Psoas muscle (tissue), 8 donors: ENCODE measurements at places on chromosomes 12 and 14. TPM values are rescaled to one million over a fixed set of nuclear protein-coding genes. Genes with fewer than 3 reads are reported as not detected.

GRCh38 chr12:15527201-15528080, 205.1 kb downstream of the PTPRO start:
- peak; percentile 28 for DNase-seq
- H3K27me3 ChIP-seq: no peaks in the 10 kb centered on the region
- H3K4me1 ChIP-seq: no peaks in the 10 kb centered on the region
- H3K36me3 ChIP-seq: no peaks in the 10 kb centered on the region
- no peak overlapping the region for H3K4me3 ChIP-seq

DNA sequence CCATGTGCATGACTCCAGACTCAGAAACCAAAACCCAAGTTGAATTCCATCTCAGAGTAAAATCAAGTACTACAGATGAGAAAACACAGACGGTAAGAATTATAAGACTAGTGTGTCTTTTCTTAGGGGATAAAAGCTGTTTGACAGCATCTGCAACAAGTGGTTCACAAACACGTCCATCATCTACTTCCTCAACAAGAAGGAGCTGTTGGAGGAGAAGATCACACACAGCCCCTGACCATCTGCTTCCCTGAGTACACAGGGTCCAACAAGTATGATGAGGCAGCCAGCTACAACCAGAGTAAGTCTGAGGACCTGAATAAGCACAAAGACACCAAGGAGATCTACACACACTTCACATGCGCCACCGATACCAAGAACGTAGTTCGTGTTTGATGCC, 110.7 kb upstream of the ATF7IP start:
- DNase-seq: no peak
- H3K27ac ChIP-seq: no peak overlapping the region

DNA sequence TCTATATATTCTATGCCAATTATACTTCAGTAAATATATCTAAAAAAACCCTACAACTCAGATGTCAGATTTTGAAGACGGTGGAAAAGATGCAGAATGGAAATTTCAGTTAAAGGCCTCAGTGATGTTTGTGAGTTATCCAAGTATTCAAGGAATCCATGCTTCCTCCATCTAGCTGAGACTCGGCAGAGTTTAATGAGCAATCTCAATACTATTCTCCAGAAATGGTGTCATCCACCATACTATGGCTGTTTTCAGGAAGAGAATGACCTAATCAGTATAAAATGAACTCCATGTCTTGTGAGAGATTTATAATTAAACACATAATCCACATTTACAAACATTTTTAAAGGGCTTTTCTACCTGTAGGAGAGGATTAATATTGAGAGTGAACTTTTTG, 66.0 kb downstream of the KLHL28 start:
- H3K4me1 ChIP-seq: peaks cover 16% of the 10 kb centered on the region
- H3K36me3 ChIP-seq: no peaks in the 10 kb centered on the region
- DNase-seq: no peak

- H3K27ac ChIP-seq: no peak overlapping the region
- no peak for DNase-seq
- no peak overlapping the region for H3K4me3 ChIP-seq
These were observed 72.8 kb downstream of the FOXN4 start for GRCh38 chr12:109236257-109236656.

- H3K27ac ChIP-seq: no peak overlapping the region
- no peaks in the 10 kb centered on the region for H3K4me1 ChIP-seq
- no peaks in the 10 kb centered on the region for H3K27me3 ChIP-seq
- no peak overlapping the region for H3K4me3 ChIP-seq
- H3K36me3 ChIP-seq: no peaks in the 10 kb centered on the region
- DNase-seq: no peak
These were observed 3.4 kb downstream of the KRT77 start for GRCh38 chr12:52699960-52700359.

DNA sequence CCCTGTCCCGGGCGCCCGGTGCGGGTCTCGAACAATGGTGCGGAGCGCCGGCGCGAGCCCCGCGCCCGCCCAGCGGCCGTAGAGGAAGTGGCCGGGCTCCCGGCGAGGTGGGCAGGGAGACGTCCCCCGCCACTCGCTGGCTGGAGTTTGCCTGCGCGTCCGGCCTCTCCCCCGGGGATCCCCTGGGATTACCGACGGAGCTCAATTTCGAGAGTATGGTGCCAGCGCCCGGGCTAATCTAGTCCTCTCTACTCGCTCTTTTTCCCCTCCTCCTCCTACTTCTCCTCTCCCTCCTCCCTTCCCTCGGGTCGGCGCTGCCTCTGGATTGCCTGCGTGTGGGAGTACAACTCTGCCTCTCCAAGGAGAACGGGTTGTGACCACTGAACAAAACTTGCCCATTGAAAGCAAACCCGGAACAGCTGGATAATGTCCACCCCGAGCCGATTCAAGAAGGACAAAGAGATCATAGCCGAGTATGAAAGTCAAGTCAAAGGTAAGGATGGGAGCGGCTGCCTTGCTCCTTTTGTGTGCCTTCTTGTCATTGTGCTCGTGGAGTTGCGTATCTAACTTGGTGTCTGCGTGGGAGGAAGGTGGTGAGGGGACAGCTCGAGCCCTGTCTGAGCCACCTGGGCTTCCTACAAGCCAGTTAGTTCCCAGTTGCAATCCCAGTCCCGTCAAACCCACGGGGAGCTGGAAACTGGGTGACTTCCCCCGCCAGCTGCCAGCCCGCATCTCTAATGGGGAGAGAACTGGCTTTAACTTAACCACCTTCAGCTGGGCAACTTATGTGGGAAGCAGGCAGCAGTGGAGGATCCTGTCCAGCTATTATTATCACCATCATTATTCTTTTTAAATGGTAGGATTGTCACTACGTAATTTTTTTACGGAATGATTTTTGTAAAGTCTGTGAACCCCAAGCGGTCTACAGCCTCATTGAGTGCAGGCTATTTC, at the start of gene SRGAP1:
SRGAP1 (plus strand) TSS at position 310 of the 951 bp plus-strand sequence; CDS start at position 427, 117 bp downstream.
- H3K27ac ChIP-seq: peak within 1 kb of the TSS; percentile 79
- H3K27me3 ChIP-seq: no peaks in the 10 kb centered on the region
- no peaks in the 10 kb centered on the region for H3K4me1 ChIP-seq
- DNase-seq: peak; percentile 74

DNA sequence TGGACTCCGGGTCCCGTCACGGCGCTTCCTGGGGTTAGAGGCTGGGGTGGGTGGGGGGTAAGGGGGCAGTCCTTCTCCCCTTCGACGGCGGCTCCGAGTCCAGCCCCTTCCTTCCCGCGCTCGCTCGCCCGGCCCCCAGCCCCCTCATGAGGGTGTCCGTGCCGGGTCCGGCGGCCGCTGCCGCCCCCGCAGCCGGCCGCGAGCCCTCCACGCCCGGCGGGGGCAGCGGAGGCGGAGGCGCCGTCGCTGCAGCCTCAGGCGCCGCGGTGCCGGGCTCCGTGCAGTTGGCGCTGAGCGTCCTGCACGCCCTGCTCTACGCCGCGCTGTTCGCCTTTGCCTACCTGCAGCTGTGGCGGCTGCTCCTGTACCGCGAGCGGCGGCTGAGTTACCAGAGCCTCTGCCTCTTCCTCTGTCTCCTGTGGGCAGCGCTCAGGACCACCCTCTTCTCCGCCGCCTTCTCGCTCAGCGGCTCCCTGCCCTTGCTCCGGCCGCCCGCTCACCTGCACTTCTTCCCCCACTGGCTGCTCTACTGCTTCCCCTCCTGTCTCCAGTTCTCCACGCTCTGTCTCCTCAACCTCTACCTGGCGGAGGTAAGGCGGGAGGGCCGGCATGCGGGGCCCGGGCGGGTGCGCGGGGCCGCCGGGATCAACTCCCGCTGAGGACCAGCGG, 500 bp downstream of the GPR137C start:
- DNase-seq: peak; percentile 60
- H3K4me3 ChIP-seq: peak overlapping the region; percentile 82
- H3K27me3 ChIP-seq: no peaks in the 10 kb centered on the region
- H3K36me3 ChIP-seq: no peaks in the 10 kb centered on the region
- peak overlapping the region; percentile 86 for H3K27ac ChIP-seq

GRCh38 chr12:83823386-83824045, 1089.1 kb downstream of the SLC6A15 start:
- H3K27me3 ChIP-seq: no peaks in the 10 kb centered on the region
- no peaks in the 10 kb centered on the region for H3K4me1 ChIP-seq
- H3K36me3 ChIP-seq: no peaks in the 10 kb centered on the region
- DNase-seq: no peak

GRCh38 chr12:43307126-43307525, 244.9 kb downstream of the ADAMTS20 start:
- no peak overlapping the region for H3K4me3 ChIP-seq
- DNase-seq: no peak
- no peaks in the 10 kb centered on the region for H3K27me3 ChIP-seq
- H3K4me1 ChIP-seq: no peaks in the 10 kb centered on the region
- H3K27ac ChIP-seq: no peak overlapping the region

DNA sequence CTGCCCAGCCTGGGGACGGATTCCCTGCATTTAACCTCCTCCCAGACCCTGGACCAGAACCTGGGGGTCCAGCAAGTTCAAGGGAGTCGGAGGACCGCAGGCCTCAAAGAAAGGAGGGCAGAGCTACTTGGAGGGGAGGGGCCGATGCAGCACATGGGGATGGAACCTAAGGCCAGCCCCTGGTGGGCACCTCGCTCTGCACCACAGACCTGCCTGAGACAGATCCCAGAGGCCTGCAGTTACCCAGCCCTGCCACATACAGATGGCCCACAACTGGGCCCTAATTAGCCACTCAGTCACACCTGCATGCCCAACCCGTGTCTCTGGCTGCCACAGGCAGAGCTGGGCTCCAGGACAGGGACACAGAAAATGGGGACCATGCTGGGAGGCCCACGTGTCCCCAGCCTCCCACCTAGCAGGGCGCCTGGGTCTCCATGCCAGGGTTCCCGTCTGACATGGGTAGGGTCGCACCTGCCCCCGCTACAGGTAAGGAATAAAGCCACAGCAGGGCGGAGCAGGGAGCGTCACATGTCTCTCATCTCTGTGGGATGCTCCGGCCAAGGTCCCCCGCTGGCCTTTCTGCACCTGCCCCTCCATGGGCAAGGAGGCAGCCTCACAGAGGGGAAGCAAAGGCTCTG, 16.7 kb downstream of the AKT1 start:
- H3K4me3 ChIP-seq: no peak overlapping the region
- H3K27me3 ChIP-seq: no peaks in the 10 kb centered on the region
- peaks cover 25% of the 10 kb centered on the region for H3K36me3 ChIP-seq
- DNase-seq: no peak
- no peaks in the 10 kb centered on the region for H3K4me1 ChIP-seq

- no peak overlapping the region for H3K4me3 ChIP-seq
- no peak overlapping the region for H3K27ac ChIP-seq
- H3K36me3 ChIP-seq: peaks cover 18% of the 10 kb centered on the region
- peaks cover 12% of the 10 kb centered on the region for H3K4me1 ChIP-seq
- H3K27me3 ChIP-seq: no peaks in the 10 kb centered on the region
These were observed 10.0 kb downstream of the TMEM120B start for GRCh38 chr12:121722511-121722910.

DNA sequence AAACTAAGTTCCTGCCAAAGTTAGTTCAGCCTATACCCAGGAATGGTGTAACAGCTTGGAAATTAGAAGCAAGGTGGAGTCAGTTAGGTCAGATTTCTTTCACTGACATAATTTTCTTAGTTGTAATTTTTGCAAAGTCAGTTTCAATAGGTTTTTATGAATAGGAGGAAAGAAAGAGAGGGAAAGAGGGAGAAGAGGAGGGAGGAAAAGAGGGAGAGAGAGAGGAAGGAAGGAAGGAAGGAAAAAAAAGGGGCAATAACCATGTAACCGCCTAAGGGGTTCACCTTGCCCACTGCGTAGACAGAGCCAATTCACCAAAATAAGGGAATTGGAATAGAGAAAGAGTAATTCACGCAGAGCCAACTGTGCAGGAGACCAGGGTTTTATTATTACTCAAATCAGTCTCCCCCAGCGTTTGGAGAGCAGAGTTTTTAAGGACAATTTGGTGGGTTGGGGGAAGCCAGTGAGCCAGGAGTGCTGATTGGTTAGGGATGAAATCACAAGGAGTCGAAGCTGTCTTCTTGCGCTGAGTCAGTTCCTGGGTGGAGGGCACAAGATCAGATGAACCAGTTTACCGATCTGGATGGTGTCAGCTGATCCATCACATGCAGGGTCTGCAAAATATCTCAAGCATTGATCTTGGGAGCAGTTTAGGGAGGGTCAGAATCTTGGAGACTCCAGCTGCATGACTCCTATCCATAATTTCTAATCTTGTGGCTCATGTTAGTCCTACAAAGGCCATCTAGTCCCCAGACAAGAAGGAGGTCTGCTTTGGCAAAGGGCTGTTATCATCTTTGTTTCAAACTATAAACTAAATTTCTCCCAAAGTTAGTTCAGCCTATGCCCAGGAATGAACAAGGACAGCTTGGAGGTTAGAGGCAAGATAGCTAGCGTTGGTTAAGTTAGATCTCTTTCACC, 126.0 kb upstream of the AMIGO2 start:
- H3K4me3 ChIP-seq: no peak overlapping the region
- no peak overlapping the region for H3K27ac ChIP-seq
- H3K36me3 ChIP-seq: no peaks in the 10 kb centered on the region
- H3K27me3 ChIP-seq: no peaks in the 10 kb centered on the region

DNA sequence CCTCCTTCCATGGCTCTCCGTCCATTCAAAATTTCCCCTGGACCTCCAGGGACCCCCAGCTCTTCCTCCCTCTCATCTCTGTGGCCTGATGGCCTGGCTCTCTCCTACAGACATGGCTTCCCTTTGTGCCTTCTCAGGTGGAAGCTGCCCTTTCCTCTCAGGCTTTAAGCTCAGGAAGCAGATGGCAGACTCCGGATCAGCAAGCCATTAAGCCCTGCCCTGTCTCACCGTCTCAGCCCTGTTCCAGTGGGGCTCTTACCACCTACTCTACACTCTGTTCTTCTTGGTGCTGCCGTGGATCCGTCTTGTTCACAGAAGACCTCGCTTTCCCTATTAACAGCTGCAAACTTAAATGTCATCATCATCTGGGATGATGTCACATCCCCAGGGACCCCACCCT, 33.1 kb downstream of the NPC2 start:
- no peak overlapping the region for H3K27ac ChIP-seq
- H3K4me1 ChIP-seq: no peaks in the 10 kb centered on the region
- no peaks in the 10 kb centered on the region for H3K36me3 ChIP-seq
- no peaks in the 10 kb centered on the region for H3K27me3 ChIP-seq
- no peak overlapping the region for H3K4me3 ChIP-seq

- no peaks in the 10 kb centered on the region for H3K4me1 ChIP-seq
- no peaks in the 10 kb centered on the region for H3K36me3 ChIP-seq
- DNase-seq: no peak
- no peak overlapping the region for H3K27ac ChIP-seq
These were observed 75.8 kb upstream of the CNTN1 start for GRCh38 chr12:40616383-40616915.

DNA sequence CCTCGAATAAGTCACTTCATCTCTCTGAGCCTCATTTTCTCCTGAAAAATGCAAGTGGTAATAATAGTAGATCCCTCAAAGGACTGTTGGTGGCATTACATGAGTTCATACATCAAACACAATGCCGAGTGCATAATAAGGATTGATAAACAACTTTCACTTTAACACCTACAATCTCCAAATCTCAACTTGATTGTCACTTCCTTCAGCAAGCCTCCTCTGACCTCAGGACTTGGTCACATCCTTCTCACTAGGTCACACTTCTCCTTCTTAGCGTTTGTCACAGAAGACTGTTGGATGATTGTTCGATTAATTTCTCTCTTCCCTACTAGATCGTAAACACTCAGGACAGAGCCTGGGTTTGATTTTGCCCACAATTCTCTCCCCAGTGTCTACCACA, 7.9 kb upstream of the PRKAB1 start:
- no peak for DNase-seq
- H3K4me3 ChIP-seq: no peak overlapping the region
- no peaks in the 10 kb centered on the region for H3K36me3 ChIP-seq

PLCZ1 gene
- not detected for polyA plus RNA-seq

TAS2R46 gene
- polyA plus RNA-seq: not detected

DTX1 gene
- polyA plus RNA-seq: 0.69 TPM

GPR84 gene
- polyA plus RNA-seq: not detected

PPP4R4 gene
- 0.09 TPM for polyA plus RNA-seq

GZMB gene
- 0.59 TPM for polyA plus RNA-seq

PLXNC1 gene
- 0.25 TPM for polyA plus RNA-seq

KRT78 gene
- not detected for polyA plus RNA-seq

SVOP gene
- polyA plus RNA-seq: not detected

TMEM253 gene
- 0.10 TPM for polyA plus RNA-seq

MIP gene
- 0.05 TPM for polyA plus RNA-seq
